ENCODE measurements at places on chromosomes 2 and 18.

GRCh38 chr18:55501579-55501978, 86.4 kb downstream of the TCF4 start:
- no peak for DNase-seq

GRCh38 chr2:237101118-237101979, 15.7 kb downstream of the COPS8 start:
- no peak for DNase-seq

DNA sequence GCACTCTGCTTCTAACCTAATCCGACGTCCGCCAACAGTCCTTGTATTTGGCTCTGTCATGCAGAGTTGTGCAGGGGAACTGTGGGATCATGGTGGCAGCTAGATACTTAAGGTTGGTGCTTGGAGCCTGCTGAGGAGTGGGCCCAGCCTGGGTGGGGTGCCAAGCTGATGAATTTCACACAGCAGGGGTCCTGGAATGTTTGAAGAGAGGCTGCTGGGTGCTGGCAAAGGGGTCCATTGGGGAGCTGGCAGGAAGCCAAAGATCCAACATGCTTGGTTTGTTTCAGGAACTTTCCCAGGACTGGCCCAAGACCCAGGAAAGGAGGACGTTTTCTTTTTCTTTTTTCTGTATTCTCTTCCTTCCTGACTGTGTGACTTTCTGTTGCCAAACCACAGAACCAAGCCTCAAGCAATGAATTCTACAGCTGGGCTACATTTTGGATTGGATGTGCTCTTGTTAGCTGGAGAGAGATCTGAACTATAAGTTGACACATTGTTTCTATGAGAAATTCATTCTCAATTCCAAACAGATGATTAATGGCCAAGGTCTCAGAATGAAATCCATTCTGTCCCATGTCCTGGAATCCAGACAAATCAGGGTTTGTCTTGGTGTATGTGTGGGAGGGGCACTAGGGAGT, 49.9 kb downstream of the DHRS9 start:
- no peak for DNase-seq

DNA sequence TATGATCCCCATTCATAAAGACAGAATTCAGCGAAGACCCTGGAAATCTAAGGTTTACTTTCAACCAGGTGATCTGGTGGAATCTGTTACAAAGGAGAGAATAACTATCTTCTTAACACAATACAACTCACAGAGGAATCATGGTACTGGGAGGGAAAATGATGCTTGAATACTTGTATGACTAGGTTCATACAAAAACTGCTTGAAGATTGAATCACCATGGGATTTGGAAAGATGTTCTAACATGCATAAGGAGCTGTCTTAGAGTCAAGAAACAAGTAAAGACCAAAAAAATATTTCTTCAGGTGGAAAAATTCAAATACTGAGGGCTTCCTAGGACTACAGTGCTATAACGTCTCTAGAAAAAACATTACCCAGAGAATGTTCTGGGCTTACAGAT, 32.2 kb downstream of the COL5A2 start:
- no peak for DNase-seq

- no peak for DNase-seq
These were observed 22.0 kb downstream of the EPC2 start for GRCh38 chr2:148666555-148666954.

GRCh38 chr2:237835372-237835771, 24.1 kb upstream of the RAMP1 start:
- DNase-seq, result no peak

All from NCI-H1930 (cell line).